ENCODE measurements at places on chromosomes 6 and 20.

DNA sequence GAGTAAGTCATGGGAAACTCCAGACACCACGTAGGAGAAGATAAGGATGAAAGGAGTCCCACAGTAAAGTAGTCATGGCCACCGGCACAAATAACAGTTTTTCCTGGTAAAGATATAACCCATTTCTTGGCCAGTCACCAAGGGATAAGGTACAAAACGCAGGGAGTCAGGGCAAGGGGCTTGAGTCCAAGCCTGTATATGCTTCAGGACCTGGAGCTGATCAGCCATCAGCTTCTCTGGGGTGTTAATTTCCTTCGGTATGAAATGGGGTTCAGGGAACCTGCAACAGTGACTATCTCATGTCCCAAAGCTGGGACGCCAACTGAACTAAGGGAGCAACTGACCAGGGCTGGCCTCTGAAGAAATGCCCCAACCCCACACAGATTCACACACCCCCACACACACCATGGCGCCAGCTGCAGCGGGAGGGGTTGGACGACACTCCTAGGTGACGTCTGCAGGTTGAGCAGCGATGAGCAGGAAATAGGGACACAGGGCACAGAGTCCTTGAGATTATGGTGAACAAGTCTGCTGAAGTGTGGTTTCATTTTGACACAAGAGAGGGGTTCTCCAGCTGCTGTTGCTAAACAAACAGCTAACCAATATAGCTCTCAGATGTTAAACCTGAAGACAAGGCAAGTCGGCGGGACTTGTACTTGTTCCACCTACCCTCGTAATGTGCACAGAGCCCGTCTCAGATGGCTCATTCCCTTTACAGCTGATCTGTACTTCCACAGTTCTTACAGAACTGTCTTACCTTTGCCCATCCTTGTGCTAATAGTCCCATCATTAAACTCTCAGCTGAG is 7.4 kb upstream of the ADTRP start:
- DNase-seq: no peak

DNA sequence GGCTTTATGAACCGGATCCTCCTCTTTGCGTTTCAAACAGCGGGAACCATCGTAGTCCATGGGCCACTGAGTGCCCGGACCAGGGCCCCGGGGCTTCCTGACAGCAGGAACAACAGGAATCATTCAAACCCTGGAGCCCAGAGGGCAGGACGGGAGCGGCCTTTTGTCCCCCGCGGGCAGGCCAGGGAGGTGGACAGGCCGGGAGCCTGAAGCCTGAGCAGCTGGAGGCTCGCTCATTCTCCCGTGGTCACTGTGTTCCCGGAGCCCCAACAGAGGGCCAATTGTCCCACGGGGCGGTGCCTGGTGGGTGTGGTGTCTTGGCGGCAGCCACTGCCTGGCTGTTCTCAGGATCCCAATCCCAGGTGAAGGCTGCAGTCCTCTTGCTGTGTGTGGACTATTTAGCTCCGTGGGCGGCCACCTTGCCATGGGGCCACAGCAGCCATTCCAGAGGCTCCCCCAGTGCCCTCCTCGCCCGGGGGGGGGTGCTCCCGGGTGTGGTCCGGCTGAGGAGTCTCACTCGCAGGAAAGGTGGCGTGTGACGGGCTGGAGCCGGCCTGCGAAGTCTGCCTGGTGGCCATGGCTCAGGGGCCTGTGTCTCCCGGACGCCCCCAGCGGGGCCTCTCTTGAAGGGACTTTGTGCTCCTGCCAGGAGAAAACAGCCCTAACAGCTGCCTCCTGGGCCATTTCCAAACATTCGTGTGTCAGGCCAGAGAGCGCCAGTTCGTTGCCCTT is 77.2 kb upstream of the BHLHE23 start:
- no peak for DNase-seq

GRCh38 chr20:62304331-62305148 is 1.7 kb downstream of the ADRM1 start:
- no peak for DNase-seq

GRCh38 chr6:166411271-166411670 is 28.5 kb upstream of the MPC1 start:
- no peak for DNase-seq

- DNase-seq: peak; percentile 13
Measured at GRCh38 chr6:83215131-83216047, 22.2 kb downstream of the RWDD2A start.

DNA sequence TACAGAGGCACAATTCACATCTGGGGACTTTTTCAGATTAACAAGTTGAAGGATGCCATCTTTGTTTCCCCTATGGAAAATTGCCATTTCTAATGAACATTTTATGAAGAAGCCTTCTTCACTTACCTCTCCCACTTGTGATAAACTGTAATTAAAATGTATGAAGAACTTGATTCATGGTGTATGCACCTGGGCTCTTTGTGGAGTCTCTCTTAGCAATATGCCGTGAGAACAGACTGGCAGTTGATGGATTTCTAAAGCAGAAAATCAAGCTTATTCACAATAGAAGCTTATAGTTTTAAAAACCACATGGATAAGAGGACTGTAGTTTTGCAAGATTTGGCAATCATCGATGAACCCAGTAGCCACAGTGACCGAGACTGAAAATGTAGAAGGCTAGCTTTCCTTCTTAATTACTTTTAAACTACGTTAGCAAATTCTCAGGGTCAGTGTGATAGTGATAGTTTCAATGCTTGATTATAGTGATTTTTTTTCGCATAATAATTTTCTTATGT is 270.6 kb downstream of the PRL start:
- no peak for DNase-seq

DNA sequence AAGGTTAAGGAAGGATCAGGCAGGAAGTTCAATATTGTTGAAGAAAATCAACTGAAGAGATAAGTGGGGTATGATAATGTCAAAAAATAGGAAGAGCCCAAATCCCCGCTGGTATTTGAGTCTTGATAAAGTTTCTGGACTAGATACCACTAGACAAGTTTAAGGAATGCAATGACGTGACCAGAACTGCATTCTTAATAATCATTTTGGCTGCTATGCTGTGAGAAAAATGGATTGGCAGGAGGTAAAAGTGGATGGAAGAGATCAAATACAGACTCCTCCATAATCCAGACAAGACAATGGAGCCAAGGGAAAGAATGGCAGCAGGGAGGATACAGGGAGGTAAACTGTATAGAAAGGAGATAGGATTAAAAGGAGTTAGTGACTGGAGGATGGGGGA is 128.2 kb downstream of the COL12A1 start:
- DNase-seq: no peak

DNA sequence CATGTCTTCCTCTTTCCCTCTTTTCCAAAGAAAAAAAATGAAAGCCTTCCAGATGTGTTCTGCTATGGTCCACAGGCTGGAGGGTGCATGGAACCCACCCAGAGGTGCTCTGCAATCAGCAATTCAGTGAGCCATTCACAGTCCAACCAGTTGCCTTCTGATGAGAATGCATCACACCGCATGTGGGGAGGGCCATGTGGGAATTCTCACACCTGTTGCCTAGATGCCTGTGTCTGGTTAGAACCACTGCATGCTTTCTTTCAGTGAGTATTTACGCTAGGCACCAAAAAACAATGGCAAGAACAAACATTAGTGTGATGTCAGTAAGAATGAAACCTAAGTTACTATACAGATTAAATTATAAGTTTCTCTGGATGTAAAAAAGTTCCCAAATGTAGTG is 311.6 kb upstream of the CDYL start:
- no peak for DNase-seq

DNA sequence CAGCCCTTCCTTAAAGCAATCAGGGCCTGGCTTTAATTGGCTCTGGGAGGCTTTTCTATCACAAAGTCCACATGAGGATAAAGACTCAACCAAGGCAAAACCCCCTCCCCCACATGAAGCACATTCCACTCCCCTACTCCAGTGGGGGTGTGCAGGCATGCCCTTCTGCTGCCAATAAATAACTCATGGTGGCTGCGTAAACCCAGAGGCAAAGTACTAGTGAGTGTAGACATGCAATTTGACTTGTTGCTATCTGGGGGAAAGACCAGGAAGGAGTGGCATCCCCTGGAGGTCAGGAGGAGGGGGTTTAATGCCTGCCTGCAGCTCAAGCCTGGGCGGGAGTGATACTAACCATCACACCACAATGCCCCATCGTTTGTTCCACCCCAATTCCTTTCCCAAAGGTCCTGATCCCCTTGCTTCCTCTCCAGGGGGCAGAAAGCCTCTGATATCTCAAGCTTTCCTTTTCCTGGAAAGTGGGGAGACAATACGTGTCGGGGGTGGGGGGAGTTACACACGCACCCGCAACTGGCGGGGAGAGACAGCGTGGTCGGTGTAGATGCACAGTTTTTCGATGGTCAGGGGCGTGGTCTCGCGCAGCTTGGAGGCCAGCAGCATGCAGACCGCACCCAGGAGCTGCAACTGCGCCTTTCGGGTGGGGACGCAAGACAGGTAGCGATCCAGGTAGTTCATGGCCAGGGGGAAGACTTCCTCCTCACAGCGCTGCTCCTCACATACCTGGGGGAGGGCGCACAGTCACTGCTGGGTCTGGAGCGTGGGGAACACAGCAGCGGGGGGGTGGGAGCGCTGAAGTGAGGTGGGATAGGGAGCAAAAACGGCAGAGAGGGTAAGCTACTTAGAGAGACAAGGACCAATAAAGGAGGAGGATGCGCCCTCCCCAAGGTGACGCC is 1.5 kb downstream of the CCND3 start:
- no peak for DNase-seq

DNA sequence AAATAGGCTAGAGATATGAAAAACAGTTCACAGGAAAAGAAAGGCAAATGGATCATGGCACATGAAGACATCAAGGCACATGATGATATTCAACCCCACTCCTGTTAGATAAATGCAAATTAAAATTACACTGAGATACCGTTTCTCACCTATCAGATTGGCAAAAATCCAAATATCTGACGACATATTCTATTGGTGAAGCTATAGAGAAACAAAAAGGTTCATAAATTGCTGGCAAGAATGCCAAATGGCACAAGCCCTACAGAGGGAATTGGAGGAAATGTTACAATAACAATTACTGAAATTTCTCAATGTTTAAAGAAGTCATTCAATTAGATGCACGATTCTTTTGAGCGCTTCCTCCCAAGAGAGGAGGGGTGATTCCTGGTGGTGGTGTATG is 45.3 kb upstream of the DSN1 start:
- no peak for DNase-seq

DNA sequence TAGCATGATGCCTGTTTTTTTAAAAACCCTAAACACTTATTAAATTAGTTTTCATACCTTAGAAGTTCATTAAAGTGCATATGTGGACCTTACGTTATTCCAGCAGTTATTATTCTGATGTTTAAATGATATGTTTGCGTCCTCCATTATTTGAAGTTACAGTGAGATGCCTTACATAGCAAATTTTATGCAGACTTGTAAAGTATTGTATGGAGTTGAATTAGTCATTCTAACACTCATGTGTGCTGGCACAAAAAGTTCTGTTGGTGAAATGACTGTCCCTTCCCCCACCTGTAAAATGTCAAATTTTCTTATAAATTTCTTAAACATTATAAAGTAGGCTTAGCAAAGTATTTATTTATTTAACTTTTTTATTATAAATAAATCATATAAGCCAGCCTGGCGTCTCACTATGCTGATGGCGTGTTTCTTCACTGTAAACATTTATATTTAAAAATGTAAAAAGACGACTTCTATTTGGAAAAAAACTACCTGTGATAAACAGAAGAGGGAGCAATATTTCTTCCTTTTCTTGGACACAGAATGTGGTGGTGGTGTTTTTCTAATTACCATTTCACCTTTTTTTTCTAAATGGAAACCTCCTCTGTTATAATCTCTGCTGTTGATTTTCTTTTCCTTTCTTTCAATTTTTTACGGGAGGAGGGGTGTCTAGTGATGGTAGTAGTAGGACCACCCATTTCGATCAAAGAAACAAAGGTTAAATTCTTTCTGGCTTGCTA is 155.4 kb downstream of the RFPL4B start:
- no peak for DNase-seq

DNA sequence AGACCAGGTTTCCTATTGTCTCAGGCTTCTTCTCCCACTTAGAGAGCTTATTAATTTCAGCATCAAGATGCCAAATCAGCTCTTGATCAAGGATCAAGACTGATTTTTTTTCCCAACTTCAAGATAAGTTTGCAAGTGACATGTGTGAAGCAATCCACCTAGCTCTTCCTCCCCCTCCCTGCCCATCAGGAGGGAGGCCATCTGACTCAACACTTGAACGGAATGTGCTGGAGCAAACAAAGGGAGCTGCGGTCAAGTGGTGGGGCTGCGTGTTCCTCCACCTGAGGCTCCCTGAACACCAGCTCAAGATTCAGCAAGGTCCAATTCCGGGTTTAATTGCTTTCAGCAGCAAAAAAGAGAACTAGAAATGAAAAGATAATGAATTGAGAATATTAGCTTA is 38.7 kb downstream of the TTI1 start:
- no peak for DNase-seq

DNA sequence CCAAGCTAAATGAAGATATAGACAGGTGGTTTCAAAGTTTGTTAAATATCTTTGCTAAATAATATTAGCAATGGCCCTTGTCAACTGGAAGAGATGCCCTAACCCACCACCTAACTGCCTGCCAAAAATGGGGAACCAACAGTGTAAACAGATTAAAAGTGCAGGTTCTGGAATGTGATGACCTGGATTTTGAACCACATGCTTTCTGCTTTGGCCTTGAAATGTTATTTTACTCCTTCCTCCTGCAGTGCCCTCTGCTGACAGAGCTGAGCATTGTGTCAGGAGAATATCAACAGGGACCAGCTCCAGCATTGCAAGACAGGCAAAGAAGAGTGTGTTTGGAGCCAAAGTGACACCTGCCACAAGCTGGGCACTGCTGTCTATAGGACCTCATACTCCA is 226.6 kb downstream of the MYLK4 start:
- DNase-seq: no peak

- no peak for DNase-seq
Measured at GRCh38 chr20:2387180-2387577, 6.5 kb downstream of the TGM6 start.

GRCh38 chr20:36653456-36653855 is 7.5 kb upstream of the SLA2 start:
- DNase-seq: no peak

DNA sequence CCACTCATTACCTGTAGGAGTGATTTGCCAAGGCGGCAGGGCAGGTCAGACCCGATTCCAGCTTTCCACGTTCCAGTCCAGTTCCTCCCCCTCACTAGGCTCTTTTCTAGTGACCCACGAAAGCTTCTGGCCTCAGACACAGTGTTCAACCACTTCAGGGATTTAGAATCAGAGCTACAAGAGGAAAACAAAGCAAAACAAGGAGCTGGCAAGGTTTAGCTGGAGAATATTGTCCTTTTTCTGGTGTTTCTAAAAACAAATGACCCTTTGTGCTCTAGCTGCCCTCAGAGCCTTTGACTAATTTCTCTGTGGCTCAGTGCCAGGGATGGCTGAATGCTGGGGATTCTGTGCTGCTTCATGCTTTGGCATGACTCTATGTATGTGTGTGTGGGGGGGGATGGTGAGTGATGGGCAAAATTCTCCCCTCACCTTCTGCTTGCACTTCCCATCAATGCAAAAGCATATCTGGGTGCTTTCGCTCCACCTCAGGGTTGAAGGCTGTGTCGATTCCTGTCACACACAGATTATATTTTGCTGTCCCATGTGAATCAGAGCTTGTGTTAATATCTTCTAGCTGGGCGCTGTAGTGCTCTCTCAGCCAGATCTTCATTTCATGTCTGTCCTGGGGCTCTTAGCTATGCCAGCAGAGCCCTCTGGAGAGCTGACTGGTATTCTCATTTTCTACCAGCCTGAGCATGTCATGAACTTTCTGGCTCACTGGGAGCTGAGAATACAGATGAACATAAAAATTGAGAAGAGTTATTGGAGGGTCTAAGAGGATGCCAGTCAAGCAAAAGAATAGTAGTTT is 19.3 kb upstream of the NEDD9 start:
- DNase-seq: no peak

GRCh38 chr20:21125072-21125848 is 622 bp upstream of the KIZ start:
- no peak for DNase-seq

Measured in activated T-helper 1 cell treated with anti-CD3 and anti-CD28 coated beads, Interleukin-2, amount 50 U/mL, for 16 hours (primary cell).